ENCODE measurements at places on chromosomes 1 and 21.
A peak's percentile ranks its signal among the peaks of the same experiment; 100 is the strongest.

DNA sequence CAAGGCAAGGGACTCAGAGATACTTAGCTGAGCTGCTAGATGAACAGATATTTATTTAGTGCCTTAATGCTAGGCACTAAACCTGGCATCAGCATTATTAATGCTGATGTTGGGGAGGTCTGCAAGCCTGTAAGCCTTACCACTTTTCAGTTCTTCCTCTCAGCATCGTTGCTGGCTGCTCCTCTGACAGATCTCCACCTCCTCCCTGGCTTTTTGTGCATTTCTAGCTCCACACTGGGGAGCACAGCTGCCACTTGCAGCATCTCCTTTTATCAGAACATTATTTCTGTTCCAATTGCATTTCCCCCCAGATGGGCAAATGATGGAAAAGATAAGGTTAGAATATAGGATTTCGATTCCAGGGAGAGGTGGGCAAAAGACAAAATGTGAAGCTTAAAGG, 34.8 kb downstream of the CACNA1E start:
- DNase-seq = no peak

- peak; percentile 23 for DNase-seq
Measured at GRCh38 chr1:26500488-26501175, 28.4 kb downstream of the HMGN2 start.

- no peak for DNase-seq
Measured at GRCh38 chr1:77322061-77322900, 40.5 kb downstream of the AK5 start.

DNA sequence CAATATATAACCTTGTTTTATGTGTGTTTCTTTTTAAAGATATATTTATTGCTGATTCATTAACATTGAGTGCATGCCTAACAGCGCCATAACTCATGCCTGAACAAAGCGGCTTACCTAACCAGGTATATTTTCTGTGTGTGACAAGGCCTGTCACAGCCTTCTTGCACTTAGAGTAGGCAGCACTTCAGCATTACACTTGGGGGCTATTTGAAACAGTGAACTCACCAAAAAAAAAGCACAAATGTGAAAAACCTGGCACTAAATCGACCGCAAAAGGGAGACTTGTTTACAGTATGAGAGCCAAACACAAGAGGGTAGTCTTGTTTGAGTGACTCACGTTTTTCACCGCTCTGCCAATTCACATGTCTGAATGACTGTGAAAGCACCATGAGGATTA, 111.7 kb downstream of the DISP1 start:
- DNase-seq = no peak

- DNase-seq = no peak
Measured at GRCh38 chr1:12772520-12772919, 1.0 kb upstream of the PRAMEF12 start.

GRCh38 chr1:184826001-184826400, 71.3 kb upstream of the EDEM3 start:
- no peak for DNase-seq

GRCh38 chr1:46616277-46617107, at the start of gene MOB3C:
MOB3C (minus strand) TSS chr1:46616811; CDS start chr1:46613321, 3,490 bp downstream.
- no peak for DNase-seq

DNA sequence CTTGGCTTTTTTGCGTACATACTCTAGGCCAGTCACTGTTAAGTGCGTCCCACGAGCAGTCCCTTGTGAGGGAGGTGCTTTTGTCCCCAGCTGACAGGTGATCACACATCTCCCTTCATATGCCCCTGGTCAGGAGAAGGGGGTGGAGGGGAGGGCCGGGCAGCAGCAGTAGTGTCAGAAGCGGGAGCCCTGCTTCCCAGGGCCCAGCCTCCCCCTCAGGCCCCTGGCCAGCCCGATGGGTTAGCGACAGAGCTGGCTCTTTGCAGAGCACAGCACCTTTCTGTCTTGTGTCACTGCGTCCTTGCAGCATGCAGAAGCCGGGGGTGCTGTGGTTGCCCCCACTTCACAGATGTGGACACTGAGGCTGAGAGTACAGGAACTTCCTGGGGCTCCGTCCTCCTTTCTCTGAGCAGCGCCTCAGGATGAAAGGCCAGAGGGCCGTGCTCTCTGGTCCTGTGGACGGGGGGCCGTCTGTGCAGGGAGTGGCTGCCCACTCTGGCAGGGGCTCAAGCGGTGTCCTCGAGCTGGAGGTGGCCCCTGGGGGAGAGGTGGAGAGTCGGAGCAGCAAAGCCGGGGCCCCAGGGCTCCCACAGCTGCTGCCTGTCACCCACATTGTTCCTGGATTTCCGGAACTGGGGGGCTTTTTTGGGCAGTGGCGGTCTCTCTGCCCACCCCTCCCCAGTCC, 5.9 kb downstream of the TMEM201 start:
- no peak for DNase-seq

DNA sequence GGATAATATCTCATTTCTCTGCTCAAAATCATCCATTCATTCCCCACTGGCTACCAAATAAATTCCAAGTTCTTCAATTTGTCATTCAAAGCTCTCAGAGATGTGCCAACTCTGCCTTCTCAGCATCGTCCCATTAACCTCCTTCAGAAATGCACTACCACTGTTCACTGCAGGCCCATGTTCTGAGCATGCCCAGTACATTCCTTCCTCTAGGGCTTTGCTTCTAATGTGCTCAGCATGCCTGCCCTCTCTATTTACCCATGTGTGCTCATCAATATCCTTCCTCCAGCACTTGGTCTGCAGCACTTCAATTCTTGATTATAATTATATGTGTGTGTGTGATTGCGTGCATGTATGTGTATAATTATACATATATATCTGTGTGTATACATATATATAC, 36.1 kb upstream of the RGS8 start:
- DNase-seq = no peak

DNA sequence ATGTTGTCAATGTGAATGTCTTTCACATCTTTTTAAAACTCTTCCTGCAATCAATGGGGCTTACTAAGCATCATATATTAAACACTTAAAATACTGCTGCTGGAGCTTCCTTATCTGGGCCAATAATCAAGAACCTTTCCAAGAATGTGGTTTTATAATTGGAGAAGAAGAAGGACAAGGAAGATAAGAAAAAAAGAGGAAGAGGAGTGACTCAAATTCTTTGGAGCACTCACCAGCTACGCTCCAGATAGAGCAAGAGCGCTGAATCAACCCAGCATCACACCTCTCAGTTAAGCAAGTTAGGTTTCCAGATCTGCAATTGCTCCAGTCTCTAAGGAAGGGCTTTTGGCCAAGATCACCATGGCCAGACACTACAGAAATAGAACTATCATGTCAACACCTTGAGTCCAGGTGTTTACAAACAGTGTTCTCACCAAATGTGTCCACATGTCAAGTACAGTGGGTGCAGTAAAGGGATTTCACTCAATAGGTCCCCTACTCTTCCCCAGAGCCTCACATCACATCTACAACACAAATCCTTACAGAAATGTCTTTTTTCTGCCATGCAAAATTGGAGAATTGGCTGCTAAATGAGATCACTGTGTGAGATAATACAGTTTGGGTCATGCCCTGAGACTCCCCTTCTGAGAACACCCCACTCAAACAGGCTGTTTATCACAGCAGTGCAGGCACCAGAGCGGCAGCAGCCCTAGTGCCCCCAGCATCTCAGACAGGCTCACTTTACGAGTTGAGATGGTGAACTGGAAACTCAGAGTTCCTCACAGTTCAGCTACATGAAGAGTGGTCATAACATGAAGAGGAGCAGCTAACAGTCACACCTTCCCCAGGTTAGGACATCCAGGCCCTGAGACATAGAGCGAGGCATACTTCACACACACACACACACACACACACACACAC, 1.7 kb upstream of the SPRR2B start:
- no peak for DNase-seq

- DNase-seq = no peak
Measured at GRCh38 chr1:91699339-91699974, 186.5 kb downstream of the TGFBR3 start.

DNA sequence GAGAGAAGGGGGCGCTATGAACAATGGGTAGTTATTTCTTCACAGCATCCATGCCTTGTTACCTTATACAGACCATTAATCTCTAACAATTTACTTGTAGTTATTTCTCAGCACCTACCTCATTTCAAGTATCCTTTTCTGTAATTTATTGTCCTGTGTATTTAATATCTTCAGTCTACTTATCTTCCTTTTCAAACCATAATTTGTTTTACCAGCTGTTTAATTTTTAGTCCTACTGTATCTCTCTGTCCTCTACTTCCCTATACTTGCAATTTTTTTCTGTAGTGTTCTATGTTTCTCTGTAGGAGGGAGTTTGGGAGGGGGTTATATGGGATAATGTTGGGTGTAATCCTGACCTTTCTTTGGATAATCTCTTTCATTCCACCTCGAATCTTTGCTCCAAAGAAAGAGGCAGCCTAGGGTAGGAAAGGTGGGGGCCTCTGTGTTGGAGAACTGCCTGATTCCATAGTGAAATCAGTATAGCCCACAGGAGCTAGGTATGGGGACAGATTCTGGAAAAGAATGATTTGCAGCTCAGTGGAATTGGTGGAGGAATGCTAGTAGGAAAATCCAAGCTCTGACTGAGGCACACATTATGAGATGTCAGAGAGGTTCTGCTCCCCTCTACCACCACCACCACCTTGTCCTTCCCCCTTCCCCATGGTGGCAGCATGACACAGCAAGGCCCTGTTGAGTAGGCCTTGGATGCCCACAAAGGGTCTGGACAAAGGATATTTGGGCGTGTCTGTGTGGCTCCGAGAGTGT, 642 bp downstream of the MLLT11 start:
- DNase-seq = peak; percentile 56

- no peak for DNase-seq
Measured at GRCh38 chr1:20107796-20108195, 11.5 kb downstream of the PLA2G2D start.

GRCh38 chr1:1324084-1324523, 356 bp downstream of the INTS11 start:
- no peak for DNase-seq

DNA sequence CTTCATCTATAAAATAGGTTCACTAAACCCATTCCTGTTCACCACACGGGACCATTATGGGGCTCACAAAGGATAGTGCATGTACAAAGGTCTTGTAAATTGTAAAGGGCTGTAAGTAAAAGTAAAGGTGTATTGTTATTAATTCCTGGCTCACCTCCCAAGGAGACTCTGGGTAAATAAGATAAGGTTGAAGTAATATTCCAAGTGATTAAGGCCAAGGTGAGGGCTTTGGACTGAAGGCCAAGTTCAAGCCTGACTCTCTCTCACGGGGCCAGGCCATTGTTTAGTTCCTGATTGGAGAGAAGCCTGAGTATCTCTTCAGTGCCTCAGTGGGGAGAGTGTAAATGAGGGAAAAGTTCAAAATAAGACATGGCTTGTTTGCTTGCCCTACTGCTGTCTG, 19.5 kb upstream of the ZFYVE9 start:
- DNase-seq = no peak

DNA sequence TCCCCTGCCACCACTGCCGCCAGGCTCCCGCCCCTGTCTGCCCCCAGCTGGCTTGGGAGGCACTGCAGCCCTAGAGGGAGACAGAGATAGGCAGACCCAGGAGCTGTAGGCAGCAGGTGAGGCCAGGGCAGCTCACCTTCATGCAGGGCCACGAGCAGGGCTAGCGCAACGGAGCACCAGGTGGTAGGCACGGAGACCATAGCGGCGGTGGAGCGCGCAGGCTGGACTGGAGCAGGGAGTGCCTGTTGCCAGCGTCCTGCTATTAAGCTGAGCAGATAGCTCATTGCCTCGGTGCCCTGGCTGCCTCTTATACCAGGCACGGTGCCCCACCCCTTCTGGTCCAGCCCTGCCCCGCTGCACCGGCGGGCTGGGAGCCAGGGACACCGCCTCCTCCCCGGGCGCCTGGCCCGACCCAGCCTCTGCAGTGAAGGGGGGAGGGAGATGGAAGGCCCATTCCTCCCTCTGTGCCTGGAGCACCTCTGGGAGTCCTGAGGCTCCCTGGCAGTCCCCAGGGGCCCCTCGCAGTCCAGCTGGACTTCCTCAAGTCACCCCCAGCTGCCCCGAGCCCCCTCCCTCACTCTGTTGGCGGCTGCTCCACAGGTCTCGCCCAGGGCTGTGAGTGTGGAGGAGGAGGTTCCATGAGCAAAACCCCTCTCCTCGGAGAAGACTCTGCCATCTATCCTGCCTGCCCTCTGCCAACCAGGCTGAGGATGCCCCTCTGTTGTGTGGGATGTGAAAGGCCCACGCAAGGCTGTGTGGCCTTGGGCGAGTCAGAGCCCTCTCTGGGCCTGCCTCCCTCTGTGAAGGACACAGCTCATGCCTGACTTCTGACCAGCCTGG, at the start of gene EDN2:
TSS of gene EDN2 (minus strand) at position 282 of the 840 bp plus-strand sequence. CDS start at position 200, 82 bp downstream.
- peak; percentile 15 for DNase-seq

- DNase-seq = no peak
Measured at GRCh38 chr21:16046656-16047330, 317.0 kb downstream of the USP25 start.

- no peak for DNase-seq
Measured at GRCh38 chr1:183310753-183311479, 107.3 kb downstream of the NMNAT2 start.

GRCh38 chr1:18534810-18535205, 54.1 kb downstream of the KLHDC7A start:
- DNase-seq = no peak

GRCh38 chr21:32951041-32951440, 74.7 kb upstream of the OLIG2 start:
- DNase-seq = no peak

GRCh38 chr1:82465024-82465423, 664.3 kb downstream of the ADGRL2 start:
- DNase-seq = no peak

- no peak for DNase-seq
Measured at GRCh38 chr1:14611792-14612191, 13.3 kb downstream of the KAZN start.

- DNase-seq = no peak
Measured at GRCh38 chr1:184800876-184801275, 46.2 kb upstream of the EDEM3 start.

DNA sequence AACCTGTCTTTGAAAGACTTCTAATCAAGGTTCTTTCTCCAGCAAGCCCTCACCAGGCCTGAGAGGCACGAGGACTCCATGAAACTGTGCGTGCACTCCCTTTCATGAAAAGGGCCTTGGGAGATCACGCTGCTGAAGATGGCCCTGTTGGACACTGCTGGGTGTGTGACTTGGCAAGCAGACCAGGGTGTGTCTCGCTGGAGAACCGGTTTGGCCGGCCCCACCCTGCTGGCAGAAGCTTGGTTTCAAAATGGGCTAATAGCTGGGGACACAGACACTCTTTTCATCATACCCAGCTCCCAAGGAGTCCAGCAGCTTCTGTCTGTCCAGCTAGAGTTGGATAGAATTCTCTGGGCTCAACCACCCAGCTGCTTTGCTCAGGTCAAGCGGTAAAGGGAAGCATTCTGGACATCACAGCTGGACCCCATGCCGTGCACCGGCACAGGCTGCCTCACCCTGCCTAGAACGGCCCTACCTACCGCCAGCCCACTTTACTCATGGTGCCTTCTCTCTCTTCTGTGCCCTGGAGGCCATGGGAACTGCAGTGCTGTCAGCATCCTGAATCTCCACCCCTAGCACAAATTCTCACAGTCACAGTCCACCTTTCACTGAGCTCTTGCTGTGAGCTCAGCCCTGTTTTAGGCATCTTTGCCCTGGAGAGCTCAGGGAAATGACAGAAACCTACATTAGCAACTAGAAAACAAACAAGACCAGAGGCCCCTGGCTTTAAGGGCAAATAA, 24.6 kb downstream of the PKP1 start:
- no peak for DNase-seq
